ENCODE measurements at places on chromosomes 5 and 9.

DNA sequence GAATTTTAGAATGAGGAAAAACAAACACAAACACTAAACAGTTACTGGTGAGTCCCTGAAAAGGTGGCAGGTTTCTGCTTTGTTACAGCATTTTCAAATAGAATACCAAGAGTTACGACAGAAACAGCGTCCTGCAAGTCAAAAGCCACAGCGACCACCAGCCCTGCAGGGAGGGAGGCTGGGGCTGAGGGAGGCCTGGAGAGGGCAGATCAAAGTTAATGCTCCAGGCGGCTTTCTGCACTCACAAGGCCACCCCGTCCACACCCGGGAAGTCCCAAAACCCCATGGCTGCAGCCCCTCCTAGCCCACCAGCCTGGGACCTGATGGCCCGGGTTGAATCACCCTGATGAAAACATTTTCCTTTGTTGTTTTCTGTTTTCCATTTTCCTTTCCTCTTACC, 29.3 kb downstream of the COL23A1 start:
- DNase-seq = no peak

GRCh38 chr9:120626512-120626911, 46.5 kb upstream of the CDK5RAP2 start:
- DNase-seq = no peak

- no peak for DNase-seq
Observed at GRCh38 chr5:169174923-169175322, 126.0 kb downstream of the SLIT3 start.

DNA sequence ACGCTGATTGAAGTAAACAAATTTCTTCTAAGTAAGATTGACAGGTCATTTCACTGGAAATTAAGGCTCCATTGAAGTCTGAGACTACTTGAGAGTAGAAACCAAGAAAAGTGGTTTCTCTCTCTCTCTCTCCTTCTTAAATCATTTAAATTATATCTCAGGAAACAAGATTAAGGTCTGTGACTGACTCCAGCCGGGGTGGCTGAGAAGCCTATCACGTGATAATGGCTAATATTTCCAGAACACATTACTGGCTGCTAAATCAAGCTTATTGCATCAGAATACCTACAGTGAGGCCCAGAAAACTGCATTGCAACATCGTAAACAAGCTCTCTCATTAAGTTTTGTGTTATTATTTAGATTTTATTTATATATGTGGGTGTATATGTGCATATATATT, 88.4 kb downstream of the PTCD2 start:
- DNase-seq = no peak

GRCh38 chr9:110820381-110820780, 151.8 kb downstream of the MUSK start:
- peak; percentile 8 for DNase-seq

- no peak for DNase-seq
Observed at GRCh38 chr5:109413458-109413857, 3.7 kb upstream of the PJA2 start.
